ENCODE measurements at places on chromosomes 5 and 9.

DNA sequence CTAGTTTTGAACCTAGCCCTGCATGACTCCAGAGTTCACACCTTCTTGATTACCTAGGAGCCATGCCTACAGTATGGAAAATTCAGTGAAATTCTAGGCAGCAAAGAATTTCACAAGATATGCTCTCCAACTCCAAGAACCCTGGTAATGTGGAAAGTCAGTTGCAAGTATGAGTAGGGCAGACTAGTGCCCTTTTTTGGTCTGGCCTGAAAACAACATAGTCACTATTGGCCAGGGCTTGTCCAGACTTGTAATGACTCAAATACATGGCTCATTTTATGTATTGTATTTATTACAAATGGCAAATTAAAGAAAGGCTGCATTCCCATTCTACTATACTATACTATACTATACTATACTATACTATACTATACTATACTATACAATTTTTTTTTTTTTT lies 160.4 kb downstream of the ESM1 start:
- DNase-seq, result peak; percentile 38

DNA sequence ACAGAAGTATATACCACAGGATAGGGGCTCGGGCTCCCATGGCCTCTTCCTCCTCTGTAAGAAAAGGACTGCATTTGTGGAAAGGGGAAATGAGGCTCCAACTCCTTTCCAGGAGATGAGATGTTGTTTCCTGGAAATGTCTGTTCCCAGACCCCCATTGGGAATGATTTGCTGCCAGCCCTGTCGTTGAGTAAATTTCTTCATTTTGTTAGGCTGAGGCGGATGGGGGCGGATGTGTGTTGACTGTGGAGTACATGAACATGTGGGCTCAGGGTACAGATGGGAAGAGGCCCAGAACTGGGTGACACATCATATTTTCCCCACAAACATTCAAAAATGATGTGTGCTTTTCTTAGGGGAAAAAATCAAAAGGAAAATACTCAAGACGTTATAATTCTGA lies 28.8 kb upstream of the TNFAIP8 start:
- peak; percentile 67 for DNase-seq

DNA sequence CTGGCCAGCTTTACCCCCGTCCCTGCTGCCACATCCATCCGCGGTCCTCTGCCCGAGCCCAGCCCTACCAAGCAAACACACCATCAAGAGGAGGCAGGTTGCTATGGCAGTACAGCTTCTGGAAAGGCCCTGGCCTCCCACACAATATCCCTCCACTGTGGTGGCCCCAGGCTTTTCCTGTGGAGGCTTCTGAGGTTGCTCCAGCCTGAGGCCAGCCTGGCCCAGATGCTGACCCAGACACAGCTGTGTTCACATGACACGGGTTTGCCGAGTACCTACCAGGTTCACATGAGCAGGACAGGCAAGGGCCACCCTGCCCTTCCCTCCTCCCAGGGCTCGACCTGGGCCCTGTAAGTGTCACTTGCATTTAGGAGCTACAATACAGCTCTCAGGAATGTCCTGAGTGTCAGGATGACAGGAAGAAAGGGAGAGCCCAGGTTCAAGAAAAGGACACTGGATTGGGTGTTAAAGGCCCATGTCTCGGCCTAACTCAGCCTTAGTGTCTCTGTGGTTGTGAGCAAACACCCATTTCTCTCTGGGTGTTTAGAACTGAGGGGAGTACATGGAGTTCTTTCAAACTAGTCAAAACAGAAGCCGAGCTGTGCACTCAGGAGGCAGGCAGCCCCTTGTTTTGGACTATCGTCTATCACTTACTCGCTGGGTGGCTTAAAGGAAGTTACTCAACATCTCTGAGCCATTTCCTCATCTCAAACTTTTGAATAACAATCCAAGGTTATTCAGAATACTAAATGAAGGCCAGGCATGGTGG lies 40.2 kb downstream of the NAIF1 start:
- DNase-seq, result no peak

GRCh38 chr5:87129046-87129445 lies 138.6 kb upstream of the RASA1 start:
- peak; percentile 16 for DNase-seq

DNA sequence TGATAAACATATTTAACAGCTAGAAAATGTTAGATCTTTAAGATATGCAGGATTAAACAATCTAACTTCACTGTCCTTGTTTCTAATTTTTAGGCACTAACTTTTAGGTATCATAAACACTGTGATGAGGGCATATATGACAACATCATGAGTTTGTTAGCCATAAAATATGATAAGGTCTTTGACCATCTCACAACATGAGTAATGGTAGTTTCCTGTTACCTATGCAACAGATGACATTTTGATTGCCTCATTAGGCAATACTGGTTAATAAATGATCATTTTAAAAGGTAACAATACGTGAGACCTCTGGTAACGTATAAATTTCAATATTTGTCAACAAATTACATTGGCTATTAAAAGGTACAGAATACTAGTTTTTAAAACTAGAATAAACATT lies 613.5 kb downstream of the PDE4D start:
- no peak for DNase-seq

DNA sequence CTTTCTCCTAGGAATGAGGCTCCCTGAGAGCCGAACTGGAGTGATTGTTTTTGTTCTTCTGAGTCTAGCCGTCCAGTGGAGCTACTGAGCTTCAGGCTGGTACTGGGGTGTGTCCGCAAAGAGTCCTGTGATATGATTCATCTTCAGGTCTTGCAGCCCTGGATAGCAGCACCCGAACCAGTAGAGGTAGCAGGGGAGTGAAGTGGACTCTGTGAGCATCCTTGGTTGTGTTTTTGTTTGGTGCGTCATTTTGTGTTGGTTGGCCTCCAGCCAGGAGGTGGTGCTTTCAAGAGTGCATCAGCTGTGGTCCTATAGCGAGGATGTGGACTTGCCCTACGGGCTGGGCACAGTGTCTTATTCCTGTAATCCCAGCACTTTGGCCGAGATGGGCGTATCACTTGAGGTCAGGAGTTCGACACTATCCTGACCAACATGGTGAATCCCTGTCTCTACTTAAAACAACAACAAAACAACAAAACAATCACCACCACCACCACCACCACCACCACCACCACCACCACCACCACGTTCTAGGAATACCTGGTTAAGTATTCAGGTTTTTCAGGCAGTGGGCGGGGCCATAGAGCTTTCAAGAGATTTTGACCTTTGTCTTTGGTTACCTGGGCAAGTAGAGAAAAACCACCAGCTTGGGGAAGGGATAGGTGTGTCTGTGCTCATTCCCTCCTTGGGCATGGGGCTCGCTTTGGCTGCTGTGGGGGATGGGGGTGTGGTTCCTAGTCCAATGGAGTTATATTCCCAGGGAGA lies 154.0 kb downstream of the WDR70 start:
- DNase-seq, result no peak
